ENCODE measurements at places on chromosomes 11 and 22.

GRCh38 chr11:111604392-111605009, 2.3 kb downstream of the SIK2 start:
- no peak for DNase-seq

- DNase-seq = no peak
Measured at GRCh38 chr11:47533690-47534151, 19.2 kb downstream of the CELF1 start.

DNA sequence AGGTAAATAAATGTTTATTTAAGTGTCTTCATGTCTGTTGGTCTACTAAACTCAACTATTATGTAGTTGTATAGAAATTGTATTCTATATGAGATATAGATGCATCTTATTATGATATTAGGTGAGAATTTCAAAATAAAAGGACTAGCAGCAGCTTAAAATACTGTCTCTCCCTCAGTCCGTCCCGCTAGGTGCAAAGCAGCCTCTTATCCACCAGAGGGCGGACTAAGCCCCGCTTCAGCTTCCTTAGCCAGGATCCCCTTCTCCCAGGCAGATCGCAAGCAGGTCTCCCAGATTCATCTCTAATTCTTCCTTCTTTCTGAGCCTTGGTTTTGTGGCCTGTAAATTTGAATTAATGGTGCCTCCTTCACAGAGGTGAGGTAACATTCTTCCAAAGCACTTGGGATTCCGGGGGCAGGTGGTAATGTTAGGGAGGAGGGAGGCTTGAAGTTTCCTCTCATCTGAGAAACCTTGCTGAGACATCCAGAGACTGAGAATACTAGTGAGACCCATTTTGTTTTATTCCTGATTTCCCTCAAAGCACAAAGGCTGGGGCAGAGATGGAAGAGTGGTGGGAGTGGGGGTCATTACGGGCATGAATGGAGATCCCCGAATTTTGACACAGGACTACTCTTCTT, 13.5 kb upstream of the INSC start:
- DNase-seq = peak; percentile 67

DNA sequence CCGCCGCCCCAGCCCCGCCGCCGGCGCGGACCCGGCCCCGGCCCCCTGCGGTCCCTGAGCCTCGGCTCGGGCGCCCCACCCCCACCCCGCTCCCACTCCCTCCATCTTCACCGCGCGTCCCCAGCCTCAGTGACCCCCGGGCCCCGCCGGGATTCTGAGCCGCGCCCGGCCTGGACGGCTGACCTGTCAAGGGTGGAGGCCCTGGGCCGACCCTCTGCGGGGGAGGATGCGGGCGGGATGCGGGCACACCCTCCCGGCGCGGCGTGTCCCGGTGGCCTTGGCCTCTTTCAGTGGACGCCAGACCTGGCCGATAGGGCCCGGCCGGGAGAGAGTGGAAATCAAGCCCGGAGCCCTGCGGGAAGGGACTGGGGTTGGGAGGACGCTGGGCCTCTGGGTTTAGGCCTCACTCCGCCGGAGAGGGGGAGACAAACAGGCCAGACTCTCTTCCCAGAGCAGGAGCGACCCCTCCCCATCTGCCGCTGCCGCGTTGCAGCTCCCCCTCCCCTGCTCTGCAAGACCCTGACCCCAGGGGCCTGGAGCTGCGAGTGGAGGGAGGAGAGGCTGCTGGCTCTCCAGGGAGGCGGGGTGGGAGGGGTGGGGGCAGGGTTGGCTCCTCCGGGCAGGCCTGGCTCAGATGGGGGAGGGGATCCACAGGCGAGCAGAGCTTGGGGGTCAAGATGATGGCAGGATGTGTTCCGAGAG, 525 bp downstream of the MAPK8IP2 start:
- DNase-seq = no peak

DNA sequence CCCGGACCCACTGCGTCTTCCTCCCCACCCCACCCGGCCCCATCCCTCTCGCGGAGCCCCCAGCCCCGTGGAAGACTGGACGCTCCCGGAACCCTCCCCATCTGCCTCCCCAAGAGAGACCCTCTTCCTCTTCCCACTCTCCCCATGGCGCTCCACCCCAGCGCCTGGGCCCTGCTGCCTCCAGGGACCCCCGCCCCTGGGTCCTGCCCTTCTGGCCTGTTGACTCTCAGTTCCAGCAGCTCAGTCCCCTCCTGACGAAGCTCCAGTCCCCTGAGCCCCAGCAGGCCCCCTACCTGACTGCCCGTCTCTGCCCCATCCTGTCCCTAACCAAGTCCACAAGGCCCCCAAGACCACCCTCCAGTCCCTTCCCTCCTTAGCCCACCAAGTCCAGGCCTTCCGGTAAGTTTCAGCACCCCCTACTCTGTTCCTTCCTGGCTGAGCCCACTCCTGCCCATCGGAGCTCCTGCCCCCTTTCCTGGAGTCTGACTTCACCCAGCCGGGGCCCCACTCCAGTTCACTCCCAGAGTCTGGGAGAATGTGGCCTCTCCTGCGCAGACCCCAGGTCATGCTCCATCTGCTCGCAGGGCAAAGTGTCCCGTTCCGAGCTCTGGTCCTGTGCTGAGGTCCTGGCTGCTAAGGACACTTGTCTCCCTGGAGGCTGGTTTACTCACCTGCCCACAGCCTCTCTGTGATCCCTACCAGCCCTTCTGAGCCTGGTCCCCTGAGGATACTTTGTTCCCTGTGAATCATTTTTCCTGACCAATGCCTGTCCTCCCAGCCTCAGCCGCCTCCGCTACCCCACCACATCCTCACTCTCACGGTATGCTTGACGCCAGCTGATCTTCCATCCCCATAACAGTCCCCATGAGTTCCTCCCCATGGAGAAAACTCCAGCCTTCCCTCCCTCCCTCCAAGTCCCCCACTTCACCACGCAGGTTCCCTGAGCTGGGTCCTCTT, 722 bp downstream of the IFITM10 start:
- no peak for DNase-seq

Measured in activated CD8-positive, alpha-beta T cell treated with anti-CD3 and anti-CD28 coated beads, Interleukin-2, amount 10 ng/mL, durations not matched to agents 7 days and 5 days (primary cell).